ENCODE measurements at places on chromosomes 2 and 18.

GRCh38 chr2:119590873-119591272 is 46.6 kb downstream of the CFAP221 start:
- no peak for DNase-seq

DNA sequence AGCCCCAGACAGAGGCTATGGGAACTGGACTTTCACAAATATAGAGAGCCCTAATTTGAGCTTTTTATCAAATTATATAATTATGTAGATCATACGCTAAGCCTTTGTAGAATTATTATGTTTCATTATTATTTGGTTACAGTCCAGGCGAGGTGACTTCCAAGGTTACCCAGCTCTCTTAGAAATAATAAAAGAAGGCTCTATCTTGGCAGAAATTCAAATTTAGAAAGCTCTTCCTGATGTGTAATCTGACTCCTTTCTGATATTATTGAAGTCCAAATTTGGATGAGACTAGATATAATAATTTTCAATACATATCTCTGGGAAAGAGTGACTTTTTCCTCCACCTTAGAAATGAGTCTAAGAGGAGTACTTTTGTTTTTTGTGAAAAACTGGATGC is 4.8 kb upstream of the SLC38A11 start:
- DNase-seq, result no peak

- DNase-seq, result peak; percentile 48
Observed at GRCh38 chr2:234289834-234290590, 206.9 kb downstream of the ARL4C start.

GRCh38 chr2:42342061-42342794 is 18.8 kb downstream of the COX7A2L start:
- DNase-seq, result peak; percentile 83

- DNase-seq, result peak; percentile 99
Observed at GRCh38 chr2:28894470-28895188, at the start of gene WDR43. Gene WDR43 (plus strand): TSS chr2:28894667. CDS start chr2:28894699, 32 bp downstream.

DNA sequence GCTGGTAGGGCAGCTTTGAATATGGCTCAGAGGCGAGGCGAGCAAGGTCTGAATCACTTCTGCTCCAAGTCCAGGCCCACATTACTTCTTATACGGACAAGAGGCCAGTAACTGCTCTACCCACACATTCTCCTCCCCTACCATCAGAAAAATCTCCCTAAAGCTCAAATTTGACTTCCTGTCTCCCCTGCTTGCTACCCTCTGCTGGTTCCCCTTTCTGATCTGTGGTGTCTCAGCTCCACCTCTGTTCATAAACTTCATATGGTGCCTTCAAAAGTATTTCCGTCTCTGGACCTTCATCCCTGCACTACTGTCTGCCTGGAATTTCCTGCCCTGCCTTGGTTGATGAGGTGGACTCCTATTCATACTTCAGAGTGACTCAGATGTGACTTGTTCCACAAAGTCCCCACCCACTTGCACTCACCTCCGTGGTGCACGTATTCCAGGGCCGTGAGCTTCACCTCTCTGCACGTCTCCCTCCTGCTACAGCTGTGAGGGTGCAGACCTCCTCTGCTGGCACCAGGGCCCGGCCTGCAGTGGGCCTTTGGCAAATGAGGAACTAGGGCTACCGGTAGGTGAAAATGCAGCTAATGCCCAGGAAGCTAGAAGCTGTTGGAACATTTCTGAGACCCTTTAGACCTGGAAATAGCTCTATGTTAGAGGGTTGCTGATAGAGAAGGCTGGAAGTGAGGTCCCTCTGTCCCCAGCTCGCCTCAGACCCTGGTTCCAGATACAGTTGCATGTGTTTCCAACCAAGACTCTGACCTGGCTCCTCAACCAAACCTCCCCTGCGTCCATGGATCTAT is 24.6 kb upstream of the KCMF1 start:
- peak; percentile 67 for DNase-seq

DNA sequence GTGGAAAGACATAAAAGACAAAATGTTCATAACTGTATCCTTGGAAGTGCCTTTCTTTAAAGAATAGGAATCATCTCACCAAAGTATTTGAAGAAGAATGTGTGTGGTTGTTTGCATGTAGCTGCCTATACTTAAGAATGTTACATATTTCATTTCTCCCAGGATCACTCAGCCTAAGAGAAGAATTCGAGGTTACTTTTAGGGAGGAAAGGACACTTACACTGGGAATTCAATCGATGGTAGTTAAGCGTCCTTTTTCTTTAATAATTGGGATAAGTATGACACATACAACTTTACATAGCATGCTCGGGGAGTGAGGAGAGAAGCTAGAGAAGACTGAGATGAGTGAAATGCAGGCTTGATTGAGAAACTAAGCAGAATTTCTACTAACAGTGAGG is 22.0 kb upstream of the CYP1B1 start:
- DNase-seq, result no peak

DNA sequence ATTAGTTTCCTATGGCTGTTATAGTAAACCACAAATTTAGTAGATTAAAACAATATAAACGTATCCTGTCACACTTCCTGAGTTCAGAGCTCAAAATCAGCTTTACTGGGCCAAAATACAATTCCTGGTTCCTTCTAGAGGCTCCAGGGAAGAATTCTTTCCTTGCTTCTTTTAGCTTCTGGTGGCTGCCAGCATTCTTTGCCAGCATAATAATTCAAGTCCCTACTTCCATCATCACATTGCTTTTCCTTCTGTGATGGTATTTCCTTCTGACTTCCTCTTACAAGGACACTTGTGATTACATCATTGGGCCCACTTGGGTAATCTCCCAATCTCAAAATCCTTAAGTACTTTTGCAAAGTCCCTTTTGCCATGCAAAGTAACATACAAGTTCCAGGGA is 40.6 kb downstream of the MOB4 start:
- DNase-seq, result no peak

DNA sequence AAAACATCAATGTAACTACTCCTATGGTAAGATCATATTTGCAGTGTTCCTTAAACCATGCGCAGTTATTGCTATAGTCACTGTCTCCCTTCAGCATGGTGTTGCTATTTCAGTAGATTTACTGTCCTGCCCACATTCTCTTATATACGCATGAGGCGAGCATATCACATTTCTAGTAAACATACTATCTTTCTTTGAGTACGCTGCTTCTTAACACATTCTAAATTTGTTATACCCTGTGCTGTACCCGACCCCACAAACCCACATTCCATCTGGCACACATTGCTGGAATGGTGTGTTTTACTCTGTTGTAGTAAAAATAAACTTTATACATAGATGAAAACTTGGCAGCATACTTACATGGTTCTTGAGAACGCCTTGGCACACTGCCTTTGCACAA is 163.3 kb downstream of the QPCT start:
- DNase-seq, result no peak

- DNase-seq, result no peak
Observed at GRCh38 chr2:137202318-137202717, 437.0 kb downstream of the THSD7B start.

DNA sequence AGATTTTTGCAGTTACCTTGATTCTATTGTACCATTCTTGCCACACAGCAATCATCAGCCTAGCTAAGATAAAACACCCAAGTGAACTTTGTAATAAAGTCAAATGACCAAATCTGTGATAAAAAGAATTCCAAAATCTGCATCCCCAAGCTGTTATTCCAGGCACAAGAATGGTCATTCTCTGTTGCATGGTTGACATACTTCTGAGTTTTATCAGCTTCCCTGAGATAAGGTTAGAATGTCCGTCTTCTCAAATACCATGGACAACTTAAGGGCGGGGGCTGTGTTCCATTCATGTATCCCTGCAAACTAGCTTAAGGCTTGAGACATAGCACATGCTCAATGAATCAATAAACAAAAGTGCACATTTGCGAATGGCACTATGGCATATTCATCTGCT is 8.1 kb upstream of the BMP10 start:
- DNase-seq, result peak; percentile 8

DNA sequence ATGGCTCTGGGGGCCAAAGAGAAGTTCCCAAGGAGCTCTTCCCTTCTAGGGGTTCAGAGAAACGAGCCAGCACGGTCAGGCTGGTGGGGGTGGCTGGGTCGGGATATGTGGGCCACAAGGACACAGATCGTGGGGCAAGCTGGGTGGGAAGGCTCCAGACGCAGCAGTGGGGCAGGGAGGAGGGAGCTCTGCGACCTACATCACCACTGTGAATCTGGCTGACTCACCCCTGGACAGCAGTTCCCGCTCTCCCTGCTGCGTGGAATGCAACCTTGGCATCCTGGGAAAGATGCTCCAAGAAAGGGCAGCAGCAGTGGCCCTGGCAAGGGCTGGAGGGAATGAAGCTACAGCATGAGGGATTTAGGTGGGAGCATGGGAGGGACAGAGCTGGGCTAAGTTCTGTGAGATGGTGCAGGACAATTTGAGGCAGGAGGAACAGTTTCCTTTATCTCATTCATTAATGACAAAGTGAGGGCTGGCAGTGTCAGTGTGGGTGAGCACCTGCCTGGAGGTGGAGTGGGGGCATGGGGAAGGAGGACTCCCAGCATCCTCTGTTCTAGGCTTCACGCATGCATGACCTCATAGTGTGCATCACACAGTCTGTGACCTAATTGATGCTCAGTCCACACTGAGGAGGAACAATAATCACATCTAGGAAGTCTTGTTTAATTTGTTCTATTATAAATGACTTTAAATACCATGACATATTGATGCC is 25.0 kb downstream of the CELF4 start:
- DNase-seq, result peak; percentile 16

- DNase-seq, result no peak
Observed at GRCh38 chr2:175005733-175006264, 618 bp upstream of the CHN1 start.

- no peak for DNase-seq
Observed at GRCh38 chr2:200695601-200696000, 109.8 kb downstream of the AOX1 start.

- peak; percentile 88 for DNase-seq
Observed at GRCh38 chr2:109459485-109459884, 154.3 kb downstream of the SEPTIN10 start.

DNA sequence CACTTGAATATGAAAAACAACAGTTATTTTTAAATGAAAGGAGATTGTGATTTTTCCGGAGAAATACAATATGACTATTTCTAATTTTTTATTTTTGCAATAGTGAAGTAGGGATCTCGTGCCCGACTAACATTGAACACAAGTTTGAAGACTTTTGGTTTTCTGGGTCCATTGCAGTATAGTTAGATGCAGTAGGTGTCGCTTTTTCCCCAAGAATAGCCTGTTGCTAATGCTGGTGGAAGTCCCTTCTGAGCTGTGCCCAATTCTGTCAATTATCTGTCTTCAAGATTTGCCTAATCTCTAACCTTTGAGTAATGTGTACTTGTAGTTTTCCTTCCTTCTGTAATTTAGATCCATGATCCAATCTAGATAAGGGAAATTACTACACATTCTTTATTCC is 36.5 kb downstream of the SEMA4F start:
- DNase-seq, result peak; percentile 72

DNA sequence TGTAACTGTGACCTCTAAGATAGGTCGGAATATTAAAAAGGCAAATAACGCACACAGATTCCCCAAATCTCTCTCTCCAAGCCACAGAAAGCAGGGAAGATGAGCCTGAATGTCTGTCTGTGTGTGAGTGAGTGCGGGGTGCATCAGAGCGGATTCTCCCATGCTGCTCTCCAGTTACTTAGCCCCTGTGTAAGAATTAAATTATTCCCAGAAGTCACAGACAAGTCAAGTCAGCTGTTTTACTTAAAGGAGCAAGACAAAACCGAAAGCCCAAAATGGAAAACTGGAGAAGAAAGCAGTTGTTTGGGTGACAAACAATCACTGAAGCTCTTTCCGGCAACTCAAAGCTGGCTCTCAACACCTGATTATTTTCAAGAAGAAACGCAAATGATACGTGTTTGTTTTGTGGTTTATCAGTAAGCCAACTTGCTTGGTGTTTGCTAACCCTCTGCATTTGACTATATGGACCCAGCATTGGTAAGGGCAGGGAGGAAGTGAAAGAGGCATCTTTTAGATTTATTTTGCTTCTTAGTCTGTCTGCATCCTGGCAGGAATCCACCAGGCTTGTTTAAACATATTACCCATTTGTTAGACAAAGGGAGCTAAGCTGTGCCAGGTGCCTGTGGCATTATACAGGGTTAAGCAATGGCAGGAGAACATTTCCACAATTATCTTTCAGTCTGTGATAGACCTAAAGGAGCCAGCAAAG is 121.5 kb upstream of the CREB1 start:
- DNase-seq, result peak; percentile 48

GRCh38 chr2:235171550-235172031 is 219.8 kb downstream of the SH3BP4 start:
- DNase-seq, result peak; percentile 5

GRCh38 chr2:25105336-25106085 is 62.9 kb downstream of the POMC start:
- peak; percentile 19 for DNase-seq

DNA sequence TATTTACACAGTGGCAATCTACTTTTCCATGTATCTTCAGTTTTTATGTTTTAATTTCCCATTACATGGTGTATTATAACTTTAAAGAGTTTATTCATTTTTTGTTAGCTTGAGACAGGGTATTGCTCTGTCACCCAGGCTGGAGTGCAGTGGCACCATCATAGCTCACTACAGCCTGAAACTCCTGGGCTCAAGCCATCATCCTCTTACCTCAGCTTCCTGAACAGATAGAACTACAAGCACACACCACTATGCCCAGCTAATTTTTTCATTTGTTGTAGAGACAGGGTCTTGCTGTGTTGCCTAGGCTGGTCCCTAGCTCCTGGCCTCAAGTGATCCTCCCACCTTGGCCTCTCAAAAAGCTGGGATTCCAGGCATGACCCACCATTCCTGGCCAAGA is 66.8 kb downstream of the COA5 start:
- no peak for DNase-seq

DNA sequence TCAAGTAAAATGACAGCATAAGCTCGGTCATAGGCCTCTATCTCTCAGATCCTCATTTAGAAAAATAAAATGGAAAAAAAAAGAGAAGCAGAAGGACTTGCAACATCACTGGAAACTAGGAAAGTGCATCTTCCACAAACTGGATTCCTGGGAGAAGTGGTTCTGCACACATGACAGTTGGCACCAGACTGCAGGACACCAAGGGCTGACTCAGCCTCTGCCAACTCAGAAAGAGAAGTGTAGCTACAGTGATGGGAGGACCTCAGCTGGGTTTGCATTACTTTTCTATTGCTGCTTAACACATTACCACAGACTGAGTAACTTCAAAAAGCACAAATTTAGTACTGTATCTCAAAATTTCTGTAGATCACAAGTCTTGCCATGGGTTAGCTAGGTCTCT is 409.5 kb upstream of the GCFC2 start:
- DNase-seq, result no peak

DNA sequence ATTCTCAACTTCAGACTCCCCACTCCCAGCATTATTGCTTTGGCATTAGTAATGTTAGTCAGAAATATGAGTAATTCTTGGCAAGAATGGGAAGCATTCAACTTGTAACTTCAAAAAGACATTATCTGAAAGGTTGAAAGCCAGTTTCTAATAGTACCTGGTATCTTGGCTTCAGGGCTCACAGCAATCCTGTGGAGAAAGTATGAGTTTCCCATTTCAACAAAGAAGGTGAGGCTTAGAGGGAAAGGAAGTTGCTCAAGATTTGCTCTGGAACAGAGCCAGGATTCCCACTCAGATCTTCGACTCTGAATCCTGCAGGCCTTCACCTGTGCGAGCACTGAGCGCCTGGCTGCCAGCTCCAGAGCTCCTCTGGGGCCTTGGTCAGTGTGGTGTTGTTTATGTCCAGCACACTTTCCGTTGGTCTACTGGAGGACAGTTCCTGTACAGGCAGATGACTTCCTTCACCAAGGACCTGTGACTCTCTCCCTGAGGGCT is 136.1 kb downstream of the MCFD2 start:
- no peak for DNase-seq

GRCh38 chr2:231621051-231621879 is 28.6 kb downstream of the TEX44 start:
- DNase-seq, result peak; percentile 44

- no peak for DNase-seq
Observed at GRCh38 chr2:176753752-176754474, 458.7 kb upstream of the HNRNPA3 start.

GRCh38 chr2:120133572-120134244 is 89.5 kb downstream of the TMEM185B start:
- DNase-seq, result no peak

All from astrocyte of the hippocampus (primary cell).